ENCODE measurements at places on chromosomes 13 and 19.

DNA sequence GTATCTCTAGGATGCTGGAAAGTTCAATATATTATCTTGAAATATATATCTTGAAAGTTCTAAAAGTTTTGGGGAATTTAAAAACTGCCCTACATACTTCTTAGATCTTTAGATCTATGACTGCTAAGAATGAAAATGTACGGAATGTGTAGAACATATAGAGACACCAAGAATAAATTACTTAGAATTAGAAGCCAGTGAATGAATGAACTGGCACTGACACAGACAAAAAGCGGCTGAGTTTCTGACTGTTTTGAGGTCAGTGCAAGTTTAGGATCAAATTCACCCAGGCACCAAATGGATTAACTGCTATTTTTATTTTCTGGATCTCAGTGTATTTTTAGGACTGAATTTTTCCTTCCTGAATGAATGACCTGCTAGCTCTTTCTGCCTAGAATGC, 411.2 kb downstream of the KCTD12 start:
- DNase-seq, result no peak

- DNase-seq, result no peak
Measured at GRCh38 chr13:44421853-44422525, 48.4 kb downstream of the SERP2 start.

GRCh38 chr13:94849254-94849653, 136.9 kb upstream of the SOX21 start:
- DNase-seq, result no peak

DNA sequence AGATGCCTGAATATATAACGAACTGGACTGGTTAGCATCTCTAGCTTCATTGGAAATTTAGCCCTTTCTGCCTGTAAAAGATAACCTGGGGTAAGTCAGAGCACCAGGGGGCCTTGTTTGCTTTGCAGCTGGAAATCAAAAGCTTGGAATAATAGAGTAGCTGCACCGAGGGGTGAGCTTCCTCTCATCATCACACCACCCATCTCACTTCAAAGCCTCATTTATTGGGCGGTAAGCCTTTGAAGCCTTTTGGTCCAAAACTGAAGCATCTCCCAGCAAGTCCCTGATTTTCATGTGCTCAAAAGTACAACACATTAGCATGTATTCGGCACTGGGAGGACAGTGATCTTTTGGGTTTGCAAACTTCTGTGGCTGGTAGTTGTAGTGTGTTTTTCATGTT, 405.1 kb downstream of the FOXO1 start:
- DNase-seq, result no peak
